ENCODE measurements at places on chromosomes 2 and 18. TPM values are rescaled to one million over a fixed set of nuclear protein-coding genes. Genes with fewer than 3 reads are reported as not detected.

The KCNG3 gene
- total RNA-seq = not detected

The MTIF2 gene
- total RNA-seq = 40.4 TPM

The SCTR gene
- not detected for total RNA-seq

The ASB18 gene
- not detected for total RNA-seq

The PJVK gene
- total RNA-seq = 3.1 TPM

The ALPI gene
- not detected for total RNA-seq

The GGCX gene
- 30.0 TPM for total RNA-seq

The SCN7A gene
- not detected for total RNA-seq

The ALPP gene
- total RNA-seq = not detected

The POTEJ gene
- total RNA-seq = not detected

The PLEKHH2 gene
- total RNA-seq = 0.07 TPM

The SULT1C3 gene
- not detected for total RNA-seq

The GPR148 gene
- not detected for total RNA-seq

The SERPINB5 gene
- not detected for total RNA-seq

The PFN4 gene
- total RNA-seq = 0.60 TPM

The DTNA gene
- not detected for total RNA-seq

The MYCN gene
- total RNA-seq = not detected

The TMEM37 gene
- total RNA-seq = 0.37 TPM

The RPRM gene
- not detected for total RNA-seq

The DAPL1 gene
- not detected for total RNA-seq

The GCFC2 gene
- total RNA-seq = 27.5 TPM

The LYPD6 gene
- not detected for total RNA-seq

The NDC80 gene
- 2.6 TPM for total RNA-seq

The LONRF2 gene
- total RNA-seq = 0.17 TPM

The ANKRD30BL gene
- total RNA-seq = not detected

The M1AP gene
- not detected for total RNA-seq

The CNNM3 gene
- 20.3 TPM for total RNA-seq

The CXCR4 gene
- total RNA-seq = 200 TPM

The FHL2 gene
- total RNA-seq = 0.16 TPM

The CLEC4F gene
- total RNA-seq = not detected

The WDR12 gene
- total RNA-seq = 57.5 TPM

The ARHGAP28 gene
- not detected for total RNA-seq

The FARSB gene
- 23.3 TPM for total RNA-seq

The STON1 gene
- total RNA-seq = 0.86 TPM

The FOXD4L1 gene
- 0.17 TPM for total RNA-seq

The ZNF804A gene
- 2.3 TPM for total RNA-seq

The RFTN2 gene
- total RNA-seq = not detected

The CCDC148 gene
- not detected for total RNA-seq

The FTCDNL1 gene
- 1.5 TPM for total RNA-seq

The FSIP2 gene
- 0.07 TPM for total RNA-seq

The RELCH gene
- 45.4 TPM for total RNA-seq

The VIT gene
- total RNA-seq = not detected

The PPP1R1C gene
- not detected for total RNA-seq

The AQP12B gene
- not detected for total RNA-seq

The ADGRF3 gene
- total RNA-seq = 1.0 TPM

The TMEM247 gene
- not detected for total RNA-seq

The SH3BP4 gene
- total RNA-seq = 1.1 TPM

The DSG1 gene
- not detected for total RNA-seq

The SCN9A gene
- total RNA-seq = not detected

The HAAO gene
- total RNA-seq = 11.4 TPM

The THAP4 gene
- 26.7 TPM for total RNA-seq

The IL36A gene
- not detected for total RNA-seq

The FOXI3 gene
- total RNA-seq = not detected

The SLC35F6 gene
- 11.4 TPM for total RNA-seq

The CERKL gene
- 0.18 TPM for total RNA-seq

The DSG4 gene
- not detected for total RNA-seq

The ACADL gene
- total RNA-seq = not detected
